GM19239 (cell line): ENCODE measurements at places on chromosomes 3 and 15.

- DNase-seq = no peak
These were observed 62.2 kb downstream of the MB21D2 start for GRCh38 chr3:192855434-192855833.

- DNase-seq = no peak
These were observed 80.0 kb downstream of the USP13 start for GRCh38 chr3:179732661-179733348.

GRCh38 chr3:194998417-194998816 is 272.5 kb downstream of the XXYLT1 start:
- DNase-seq = no peak

DNA sequence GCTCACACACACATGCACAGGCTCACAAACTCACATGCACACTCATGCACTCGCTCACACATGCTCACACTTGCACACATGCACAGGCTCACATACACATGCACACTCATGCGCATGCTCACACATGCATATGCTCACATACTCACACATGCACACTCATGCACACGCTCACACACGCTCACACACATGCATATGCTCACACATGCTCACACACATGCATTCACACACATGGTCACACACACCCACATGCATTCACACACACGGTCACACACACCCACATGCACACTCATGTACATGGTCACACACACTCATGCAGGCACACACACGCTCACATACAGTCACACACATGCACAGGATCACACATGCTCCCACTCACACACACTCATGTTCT is 132.8 kb upstream of the SMAD3 start:
- DNase-seq = no peak

GRCh38 chr3:85589145-85589544 is 630.4 kb downstream of the CADM2 start:
- no peak for DNase-seq

DNA sequence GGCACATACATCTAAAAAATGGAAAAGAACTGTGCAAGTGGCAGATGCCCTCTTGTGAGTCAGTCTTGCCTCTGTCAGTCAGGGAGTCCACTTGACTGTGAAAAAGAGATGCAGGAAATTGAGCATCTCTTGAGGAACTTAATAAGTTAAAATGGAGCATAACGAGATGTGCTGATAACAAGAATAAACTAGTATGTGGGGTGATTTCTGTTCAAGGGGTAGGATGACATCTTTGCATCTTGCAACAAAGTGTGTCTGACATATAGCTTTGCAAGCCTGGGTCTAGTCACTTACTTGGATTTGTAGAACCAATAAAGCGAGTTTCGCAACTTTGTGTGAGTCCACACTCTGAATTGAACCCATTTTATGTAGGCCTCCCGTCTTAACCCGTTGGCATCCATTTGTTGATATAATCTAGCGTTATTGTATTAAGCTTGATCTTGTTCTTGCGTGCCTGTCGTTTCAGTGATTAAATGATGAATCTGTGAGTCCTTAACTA is 2.2 kb downstream of the USP3 start:
- no peak for DNase-seq

DNA sequence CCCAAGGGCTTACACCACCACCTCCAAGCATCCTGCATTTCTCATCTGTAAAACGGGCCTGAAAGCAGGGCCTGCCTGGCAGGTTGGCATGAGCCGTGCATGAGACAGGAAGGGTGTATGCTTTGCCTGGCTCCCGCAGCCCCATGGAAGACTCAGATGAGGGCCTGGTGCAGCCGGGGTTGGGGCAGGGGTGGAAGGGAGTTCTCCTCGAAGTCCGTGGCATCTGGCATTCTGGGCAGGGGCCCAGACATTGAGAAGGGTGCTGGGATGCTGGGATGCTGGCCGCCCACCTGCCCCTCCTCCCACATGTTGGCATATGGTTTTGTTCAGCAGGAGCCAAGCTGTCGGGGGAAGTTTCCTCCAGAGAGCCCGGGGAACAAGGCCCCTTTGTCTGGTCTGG is 13.0 kb upstream of the FBLN2 start:
- no peak for DNase-seq

DNA sequence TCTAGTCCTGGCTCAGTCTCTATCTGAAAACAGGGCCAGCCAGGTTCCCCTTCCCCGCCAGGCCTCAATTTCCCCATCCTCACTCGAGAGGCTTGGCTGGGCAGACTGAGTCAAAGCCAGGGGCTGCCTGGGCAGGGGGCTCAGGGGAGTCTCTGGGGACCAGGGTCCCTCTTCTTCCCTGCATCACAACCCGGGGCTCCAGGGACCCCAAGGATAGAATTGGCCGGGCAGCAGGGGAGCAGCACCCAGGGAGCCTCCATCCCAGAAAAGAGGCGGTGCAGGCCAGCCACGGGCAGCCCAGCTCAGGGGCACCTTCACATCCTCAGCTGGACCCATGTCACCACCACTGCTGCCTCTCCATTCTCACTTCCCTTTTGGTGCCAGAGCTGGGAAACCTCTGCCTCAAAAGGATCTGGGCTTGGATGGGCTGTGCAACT is 13.3 kb upstream of the PLXND1 start:
- no peak for DNase-seq
